CD14-positive monocyte (primary cell): ENCODE measurements at places on chromosomes 6 and 20. TPM values are rescaled to one million over a fixed set of nuclear protein-coding genes. Genes with fewer than 3 reads are reported as not detected.

Gene OR2B6
- not detected for polyA plus RNA-seq

Gene CDK5RAP1
- polyA plus RNA-seq = 25.5 TPM

- no peaks in the 10 kb centered on the region for H3K27me3 ChIP-seq
- DNase-seq = no peak
- H3K36me3 ChIP-seq = no peaks in the 10 kb centered on the region
Observed at GRCh38 chr6:5644523-5645185, 362.1 kb downstream of the NRN1 start.

- no peak for DNase-seq
- no peak overlapping the region for H3K27ac ChIP-seq
- H3K36me3 ChIP-seq = no peaks in the 10 kb centered on the region
- H3K4me1 ChIP-seq = no peaks in the 10 kb centered on the region
- H3K27me3 ChIP-seq = no peaks in the 10 kb centered on the region
Observed at GRCh38 chr6:90045535-90045934, 151.3 kb downstream of the GJA10 start.
